ENCODE measurements at places on chromosomes 1 and 21.

GRCh38 chr1:18924221-18924691, 21.9 kb upstream of the ALDH4A1 start:
- no peak for DNase-seq

DNA sequence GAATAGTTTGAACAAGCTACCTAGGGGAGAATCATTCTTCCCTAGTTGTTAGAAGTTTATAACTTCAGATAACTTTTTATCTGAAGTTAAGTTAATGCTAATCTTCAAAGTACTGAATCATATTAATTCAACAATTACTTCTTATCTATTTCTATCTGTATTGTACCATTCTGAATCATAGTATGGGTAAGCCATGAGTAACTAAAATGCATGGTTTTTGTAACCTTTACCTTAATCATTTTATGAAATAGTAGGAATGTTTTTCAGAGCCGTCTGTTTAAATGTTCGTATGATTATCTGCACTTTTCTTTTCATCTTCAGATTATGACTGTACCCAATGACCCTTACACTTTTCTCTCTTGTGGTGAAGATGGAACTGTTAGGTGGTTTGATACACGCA, 50.3 kb upstream of the MPC2 start:
- no peak for DNase-seq

DNA sequence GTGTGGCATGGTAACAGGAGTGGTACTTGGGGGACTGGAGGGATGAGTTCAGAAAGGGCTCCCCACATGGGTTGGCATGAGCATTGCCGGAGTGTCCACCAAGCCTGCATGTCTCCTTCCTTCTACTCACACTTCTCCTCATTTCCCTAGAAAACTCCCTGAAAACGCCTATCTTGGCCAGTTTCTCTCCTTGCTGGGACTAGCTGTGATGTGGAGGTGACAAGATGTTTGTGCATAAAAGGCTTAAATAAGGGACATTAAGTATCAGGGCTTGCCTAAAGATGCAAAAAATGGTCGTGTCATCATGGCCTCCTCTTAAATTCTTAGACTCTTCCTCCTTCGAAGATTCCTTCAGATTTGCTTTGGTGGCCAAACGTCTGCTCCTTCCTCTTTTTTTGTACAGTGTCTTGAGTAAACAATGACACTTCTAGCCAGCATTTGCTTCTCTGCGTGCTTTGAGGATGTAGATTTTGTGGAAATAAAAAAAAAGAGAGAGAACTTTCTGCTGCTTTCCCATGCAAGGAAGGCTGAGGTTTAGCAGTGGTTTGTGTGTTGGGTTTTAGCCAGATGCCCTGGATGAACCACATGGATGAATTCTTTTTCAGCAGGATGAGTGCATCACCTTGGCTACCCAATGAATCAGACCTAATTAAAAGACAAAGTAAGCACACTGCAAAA, 239.1 kb upstream of the IRF2BP2 start:
- peak; percentile 82 for DNase-seq

DNA sequence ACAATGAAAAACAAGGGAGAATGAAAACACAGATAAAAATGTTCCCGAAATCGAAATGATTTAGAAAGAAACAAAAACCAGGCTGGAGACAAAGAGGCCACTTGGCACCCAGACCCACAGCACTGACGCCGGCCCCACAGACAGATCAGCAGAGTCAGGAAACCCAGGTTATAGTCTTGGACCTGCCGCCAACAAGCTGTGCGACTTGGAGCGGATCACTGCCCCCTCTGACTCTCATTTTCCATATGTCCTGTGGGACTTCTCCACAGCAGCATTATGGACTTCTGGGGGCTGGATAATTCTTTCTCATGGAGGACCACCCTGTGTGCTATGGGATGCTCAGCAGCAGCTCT, 72.4 kb downstream of the MATN1 start:
- no peak for DNase-seq

- no peak for DNase-seq
Observed at GRCh38 chr21:23522751-23523150, 2084.5 kb downstream of the MRPL39 start.

DNA sequence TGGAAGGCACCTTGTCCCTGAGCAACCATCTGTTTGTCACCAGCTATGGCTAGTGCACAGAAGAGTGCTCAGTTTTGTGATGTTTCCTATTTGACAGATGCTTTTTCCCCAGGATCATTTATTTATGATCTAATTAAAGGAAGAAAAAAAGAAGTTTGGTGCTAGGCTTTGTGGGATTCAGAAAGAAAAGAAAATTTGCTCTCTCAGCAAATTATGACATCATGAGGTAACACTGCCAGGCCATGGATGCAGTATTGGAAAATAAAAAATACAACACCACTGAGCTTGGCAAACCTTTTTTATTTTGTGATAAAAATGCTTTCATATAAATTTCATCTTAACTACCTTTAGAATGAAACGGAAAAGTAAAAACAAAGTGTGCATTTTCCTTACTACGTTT, 15.5 kb upstream of the ADAM30 start:
- DNase-seq = no peak

DNA sequence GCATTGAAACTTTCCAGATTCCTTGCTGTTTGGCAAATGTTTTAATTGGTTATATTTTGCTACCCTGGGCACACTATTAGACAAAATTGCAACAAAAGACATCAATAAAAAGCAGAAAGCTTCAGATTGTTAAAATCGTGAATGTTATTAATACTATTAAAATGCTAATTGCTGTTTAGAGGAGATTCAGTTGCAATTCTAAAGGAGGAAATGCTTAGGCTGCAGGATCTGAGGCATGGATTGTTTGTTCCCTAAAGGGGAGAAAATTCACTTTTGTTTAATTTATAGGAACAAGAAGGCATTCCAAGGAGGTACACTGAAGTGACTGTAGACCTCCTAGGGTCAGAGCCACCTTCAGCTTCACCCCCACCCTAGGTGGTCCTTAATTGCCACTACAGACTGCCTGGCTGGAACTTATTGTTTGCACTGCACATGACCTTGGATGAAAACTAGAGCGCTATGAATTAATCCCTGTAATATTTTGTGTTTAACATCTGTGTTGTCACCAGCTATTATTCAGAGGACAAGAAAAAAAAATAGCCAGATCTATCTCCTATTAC, 1266.9 kb upstream of the ADGRL2 start:
- no peak for DNase-seq

DNA sequence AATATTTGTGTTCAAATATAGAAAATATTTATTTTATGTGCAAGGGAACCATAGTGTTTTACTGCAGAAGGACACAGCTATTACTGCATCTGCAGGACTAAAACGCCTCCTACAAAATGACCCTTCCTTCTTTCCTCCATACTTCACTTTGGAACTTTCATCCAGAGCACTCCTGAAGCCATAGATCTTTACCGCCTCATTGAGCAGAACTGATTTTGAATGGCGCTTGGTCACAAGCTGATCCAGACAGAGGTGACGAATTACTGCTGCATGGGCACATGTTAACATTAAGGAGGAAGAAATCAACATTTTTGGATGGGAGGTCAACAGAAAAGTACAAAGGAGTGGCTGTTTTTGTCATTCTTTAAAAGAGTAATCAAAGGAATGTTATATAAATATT, 931.6 kb downstream of the NCAM2 start:
- DNase-seq = no peak

GRCh38 chr1:31569596-31570173, 6.6 kb upstream of the TINAGL1 start:
- no peak for DNase-seq

GRCh38 chr1:185441605-185442004, 124.6 kb upstream of the IVNS1ABP start:
- DNase-seq = no peak

DNA sequence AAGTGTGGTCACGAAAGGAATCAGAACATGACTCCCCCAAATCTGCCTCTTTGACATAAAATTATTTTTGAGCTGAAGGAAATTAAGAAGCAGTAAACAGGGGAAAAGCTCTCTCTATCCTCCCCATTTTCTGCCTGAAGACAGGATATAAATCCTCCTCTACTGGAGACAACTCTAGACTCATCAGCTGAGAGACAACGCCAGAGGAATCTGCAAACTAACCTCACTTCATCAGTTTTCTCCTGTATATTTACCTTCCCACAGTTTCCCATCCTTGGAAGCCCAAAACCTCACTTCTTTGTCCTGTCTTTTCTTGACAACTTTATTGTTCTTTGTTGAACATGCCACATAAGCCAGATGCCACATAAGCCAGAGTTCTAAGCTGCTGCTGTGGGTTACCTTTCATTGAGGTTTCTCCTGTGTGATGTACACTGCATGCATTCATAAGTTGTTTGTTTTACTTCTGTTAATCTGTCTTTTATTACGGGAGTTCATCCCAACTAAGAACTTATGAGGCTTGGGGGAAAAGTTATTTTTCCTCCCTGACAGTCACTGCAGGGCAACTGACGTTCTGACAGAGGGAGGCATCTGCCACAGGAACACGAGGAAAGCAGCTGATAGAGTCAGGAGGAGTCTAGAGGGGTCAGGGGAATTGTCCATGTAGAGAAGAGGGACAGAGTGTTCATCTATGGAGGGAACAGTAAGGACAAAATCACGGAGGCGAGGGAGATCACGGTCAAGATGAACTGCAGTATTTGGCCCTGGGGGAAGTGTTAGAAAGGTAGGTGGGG, 19.2 kb downstream of the ST6GALNAC3 start:
- DNase-seq = no peak

DNA sequence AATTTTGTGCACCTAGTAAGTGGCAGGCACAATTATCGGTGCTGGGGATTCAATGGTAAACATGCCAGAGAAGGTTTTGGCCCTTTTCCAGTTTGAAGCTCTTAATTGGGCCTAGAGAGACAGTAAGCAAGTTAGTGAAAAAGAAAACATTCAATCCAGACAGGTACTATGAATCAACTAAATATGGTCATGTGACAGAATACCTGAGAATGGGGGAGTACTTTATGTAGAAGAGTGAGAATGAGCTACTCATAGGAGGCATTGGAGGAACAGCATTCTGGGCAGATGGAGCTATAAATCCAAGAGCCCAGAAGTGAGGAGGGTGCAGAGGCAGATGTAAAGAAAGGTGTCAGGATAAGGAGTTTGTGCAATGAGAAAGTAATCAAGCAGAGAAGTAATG, 1017.9 kb downstream of the ADGRL2 start:
- DNase-seq = no peak

DNA sequence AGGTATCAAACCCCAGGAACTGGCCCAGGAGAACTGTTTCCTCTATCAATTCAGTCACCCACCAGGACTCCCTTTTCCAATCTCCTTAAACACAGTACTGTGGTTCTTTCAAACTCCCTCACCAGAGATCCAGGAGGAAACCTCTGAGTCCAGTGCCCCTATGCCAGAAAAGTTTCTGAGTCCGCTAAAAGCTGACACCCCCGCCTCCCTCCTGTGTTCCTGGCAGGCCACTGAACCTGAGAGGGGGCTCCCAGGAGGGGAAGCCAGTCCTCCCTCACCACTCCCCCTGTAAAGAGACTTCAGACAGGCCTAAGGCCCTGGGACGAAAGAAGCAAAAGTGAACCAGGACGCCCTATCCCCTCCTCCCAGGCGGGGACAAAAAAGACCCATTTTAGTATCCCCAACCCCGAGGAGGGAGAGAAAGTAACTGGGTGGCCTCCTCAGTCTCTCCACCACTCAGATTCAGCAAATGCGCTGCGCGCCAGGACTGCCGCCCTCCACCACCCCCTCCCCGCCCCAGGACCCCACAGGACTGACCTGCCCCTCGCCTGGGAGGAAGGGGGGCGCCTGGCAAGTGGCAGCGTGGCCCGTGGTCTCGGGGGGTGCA, 624 bp downstream of the SLC41A1 start:
- DNase-seq = no peak

DNA sequence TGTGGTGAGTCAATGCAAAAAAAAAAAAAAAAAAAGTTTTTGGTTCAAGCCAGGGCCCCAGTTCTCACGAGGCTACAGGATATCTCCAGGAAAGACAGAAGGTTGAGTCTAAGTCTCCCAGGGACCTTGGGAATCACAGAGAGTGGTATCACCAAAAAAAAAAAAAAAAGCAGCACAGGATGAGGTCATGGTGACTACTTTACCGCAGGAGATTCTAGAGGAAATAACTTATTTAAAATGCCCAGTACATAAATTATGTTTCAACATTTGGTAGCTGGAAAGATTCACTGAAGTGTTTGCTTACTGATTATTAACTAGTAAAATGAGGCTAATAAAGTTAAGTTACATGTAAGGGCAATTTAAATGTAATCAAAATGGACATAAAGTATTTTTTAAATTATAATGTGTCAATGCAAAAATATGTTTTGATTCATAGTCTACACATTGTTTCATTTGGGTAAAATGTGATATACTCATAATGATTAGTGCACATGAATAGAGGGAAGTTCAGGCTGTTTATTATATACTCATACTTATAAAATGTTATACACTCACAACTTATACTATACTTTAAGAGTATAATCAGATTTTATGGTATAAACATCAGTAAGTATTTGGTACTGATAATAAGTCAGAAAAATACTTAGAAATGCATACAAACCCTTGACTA, 84.1 kb downstream of the PLPPR5 start:
- DNase-seq = peak; percentile 33

DNA sequence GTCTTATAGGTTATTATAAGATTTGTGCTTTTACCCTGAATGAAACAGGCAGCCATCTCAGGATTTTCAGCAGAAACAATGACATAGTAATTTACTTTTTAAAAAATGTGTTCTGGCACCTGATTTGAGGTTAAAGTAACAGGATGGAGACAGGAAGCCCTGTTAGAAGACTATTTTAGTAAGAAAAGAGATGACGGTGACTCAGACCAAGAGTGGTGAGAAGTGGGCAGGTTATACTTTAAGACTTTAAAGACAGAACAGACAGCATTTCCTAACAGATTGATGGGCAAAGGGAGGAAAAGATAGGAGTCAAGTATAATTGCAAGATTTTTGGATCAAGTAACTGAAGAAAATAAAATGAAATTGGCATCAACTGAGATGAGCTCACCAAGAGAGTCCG, 436.8 kb upstream of the NR5A2 start:
- no peak for DNase-seq

DNA sequence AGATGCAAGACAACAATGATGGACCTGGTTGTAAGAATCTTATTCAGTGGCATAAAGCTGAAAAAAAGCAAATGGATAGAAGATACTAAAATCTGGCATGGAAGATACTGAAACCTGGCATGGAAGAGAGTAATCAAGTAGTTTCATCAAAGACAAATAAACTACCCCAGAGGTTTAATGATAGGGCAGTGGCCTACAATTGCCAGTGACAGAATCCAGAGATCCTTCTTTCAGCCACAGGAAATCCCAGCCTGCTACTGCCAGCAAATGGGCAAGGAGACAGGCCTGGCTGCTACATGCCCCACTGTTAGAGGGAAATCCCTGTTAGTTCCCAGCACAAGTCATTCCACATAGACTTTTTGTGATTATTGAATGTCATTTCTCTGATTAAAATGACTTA, 409.4 kb downstream of the VAV3 start:
- DNase-seq = no peak

- DNase-seq = no peak
Observed at GRCh38 chr1:215842905-215843304, 275.8 kb downstream of the KCTD3 start.

- DNase-seq = peak; percentile 51
Observed at GRCh38 chr1:3618881-3619671, 5.7 kb upstream of the TPRG1L start.

DNA sequence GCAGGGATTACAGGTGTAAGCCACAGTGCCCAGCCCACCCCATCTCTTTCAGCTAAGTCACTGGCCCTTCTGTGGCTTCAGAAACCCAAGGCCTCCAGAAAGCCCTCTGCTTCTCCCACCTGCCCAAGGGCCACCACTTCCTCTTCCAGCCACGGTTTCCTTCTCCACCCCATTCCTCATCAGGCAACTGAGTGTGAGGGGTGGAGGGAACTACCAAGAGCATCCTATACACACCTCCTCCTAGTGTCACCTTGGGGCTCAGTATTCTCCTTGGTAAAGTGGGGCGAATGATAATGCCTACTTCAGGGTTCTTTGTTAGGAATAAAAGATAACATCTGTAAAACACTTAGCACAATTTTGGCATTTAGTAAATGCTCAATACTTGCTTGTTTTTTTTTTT, 30.0 kb downstream of the KNCN start:
- DNase-seq = no peak
